Head of caudate nucleus (tissue), 42 donors: ENCODE measurements at places on chromosomes 3 and 15.
A peak's percentile ranks its signal among the peaks of the same experiment; 100 is the strongest.

DNA sequence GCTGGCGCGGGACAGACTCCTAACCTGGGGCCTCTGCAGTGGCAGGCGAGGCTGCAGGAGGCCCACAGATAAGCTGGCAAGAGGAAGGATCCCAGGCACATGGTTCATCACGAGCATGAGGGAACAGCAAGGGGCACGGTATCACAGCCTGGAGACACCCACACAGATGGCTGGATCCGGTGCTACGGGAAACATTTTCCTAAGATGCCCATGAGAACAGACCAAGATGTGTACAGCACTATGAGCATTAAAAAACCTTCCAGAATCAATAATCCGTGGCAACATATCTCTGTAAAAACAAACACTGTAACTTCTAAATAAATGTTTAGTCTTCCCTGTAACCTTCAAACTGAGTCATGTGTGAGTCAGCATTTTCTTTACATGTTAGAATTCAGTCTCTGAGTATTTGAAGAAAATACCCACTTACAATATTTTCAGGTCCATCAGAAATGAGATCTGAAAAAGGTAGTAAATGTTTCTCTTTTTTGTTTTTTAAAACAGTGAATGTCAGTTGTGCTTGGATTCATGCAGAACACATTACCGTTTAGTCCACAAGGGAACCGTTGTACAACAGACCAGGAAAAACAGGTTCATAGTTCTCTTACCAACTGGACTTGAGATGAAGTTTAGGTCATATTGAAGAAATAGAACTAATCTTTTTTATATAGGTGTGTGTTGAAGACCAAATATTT is 75.9 kb downstream of the BOC start:
- DNase-seq = no peak

GRCh38 chr3:48650723-48651122 is 12.0 kb downstream of the CELSR3 start:
- DNase-seq = no peak

DNA sequence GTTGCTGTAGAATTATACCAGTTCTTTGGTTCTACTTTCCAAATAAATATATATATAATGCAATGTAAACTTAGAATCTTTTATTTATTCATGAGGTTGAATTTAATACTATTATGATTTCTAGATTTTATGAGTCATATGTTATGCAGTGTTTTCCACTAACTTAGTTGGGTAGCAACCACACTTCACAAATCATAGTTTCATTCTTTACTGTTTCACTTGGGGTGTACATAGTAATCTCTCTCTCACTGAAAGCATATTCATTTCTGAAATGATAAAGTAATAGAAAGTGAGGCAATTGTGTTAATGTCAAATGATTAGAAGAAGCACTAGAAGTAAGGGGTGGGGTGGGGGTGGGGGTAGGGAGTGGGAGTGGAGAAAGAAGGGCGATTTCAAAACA is 52.6 kb downstream of the IQCH start:
- DNase-seq = no peak

DNA sequence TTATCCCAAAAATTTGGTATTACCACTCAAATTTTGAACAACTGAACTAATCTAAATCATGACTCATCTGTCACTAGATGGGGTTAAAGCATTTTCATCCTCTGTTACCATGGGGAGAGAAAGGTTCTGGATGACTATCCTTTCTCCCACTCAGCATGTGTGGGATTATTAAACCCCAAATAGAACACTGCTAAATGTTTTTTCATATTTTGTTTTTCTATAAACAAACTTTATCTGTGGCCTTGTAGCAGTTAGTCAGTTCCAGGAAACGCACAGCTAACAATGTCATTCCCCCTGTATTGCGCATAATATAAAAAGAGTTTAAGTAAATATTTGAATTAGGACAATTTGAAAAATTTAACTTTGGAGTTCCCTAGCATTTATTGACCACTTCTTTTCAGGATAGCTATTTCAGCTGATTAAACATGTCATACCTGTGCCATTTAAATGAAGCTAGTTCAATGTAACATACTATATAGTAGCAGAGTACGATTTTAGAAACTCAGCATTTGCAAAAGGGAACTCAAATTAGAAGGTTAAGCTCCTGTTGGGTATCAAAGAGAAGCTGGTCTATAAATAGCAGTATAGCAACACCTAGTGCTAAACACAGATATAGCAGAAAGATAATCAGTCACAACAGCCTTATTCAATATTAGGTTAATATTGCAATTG is 9.2 kb upstream of the TMEM212 start:
- no peak for DNase-seq

- DNase-seq = no peak
Measured at GRCh38 chr3:69235882-69236281, 113.5 kb upstream of the LMOD3 start.

DNA sequence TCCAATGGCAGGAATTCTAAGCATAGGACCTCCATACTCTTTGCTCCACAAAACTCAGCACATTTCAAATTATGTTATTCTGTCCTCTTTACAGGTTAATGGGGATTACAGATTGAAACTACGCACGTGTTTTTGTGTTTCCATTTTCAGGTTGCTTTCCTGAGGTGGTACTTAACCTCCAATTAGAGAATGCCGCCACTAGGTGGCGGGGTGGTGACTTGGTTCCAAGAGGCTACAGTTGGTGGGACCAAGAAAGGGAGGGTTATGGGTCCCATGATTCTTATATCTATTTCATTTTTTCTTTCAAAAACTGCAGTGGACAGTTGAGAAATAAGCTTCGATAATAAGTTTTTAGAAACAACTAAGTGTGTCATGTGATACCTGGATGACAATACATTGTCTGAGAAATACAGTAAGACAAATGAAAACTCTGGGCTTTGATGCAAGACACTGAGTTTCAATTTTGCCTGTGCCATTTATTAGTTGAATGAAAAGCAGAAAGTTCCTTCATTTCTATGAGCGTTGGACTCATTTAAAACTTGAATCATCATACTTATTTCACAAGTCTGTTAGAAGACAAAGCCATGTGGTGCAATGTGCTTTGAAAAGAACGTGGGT is 539.0 kb downstream of the FGF12 start:
- peak; percentile 56 for DNase-seq

GRCh38 chr3:138945709-138946662 is 951 bp downstream of the FOXL2 start:
- no peak for DNase-seq

GRCh38 chr3:2099028-2099671 is 484 bp downstream of the CNTN4 start:
- peak; percentile 15 for DNase-seq

DNA sequence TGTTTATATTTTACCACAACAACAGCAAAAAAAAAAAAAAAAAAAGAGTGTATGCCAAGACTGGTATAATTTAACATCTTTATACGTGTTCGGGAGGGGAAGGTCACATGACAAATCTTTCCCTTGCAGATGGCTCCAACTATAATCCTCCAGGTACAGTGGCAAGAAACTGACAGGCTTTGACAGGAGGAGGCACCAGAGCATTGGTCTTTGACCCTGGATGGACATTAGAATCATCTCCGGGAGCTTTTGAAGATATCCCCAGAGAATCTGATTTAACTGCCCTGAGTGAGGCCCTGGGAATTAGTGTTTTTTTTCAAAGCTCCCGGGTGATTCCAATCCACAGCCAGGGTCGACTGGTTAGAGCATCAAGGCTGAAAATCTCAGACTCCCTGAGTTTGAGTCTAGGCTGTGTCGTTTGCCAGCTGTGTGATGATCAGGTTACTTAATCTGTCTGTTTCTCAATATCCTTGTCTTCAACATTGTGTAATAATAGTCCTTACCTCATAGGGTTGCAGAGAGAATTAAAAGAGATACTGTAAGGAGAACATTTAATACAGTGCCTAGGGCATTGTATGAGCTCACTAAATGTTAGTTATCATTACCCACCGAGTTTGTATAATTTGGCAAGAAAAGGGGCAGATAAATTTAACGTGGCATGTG is 8.9 kb upstream of the SEMA5B start:
- no peak for DNase-seq

GRCh38 chr15:80876348-80876674 is 97.1 kb downstream of the CEMIP start:
- DNase-seq = no peak

DNA sequence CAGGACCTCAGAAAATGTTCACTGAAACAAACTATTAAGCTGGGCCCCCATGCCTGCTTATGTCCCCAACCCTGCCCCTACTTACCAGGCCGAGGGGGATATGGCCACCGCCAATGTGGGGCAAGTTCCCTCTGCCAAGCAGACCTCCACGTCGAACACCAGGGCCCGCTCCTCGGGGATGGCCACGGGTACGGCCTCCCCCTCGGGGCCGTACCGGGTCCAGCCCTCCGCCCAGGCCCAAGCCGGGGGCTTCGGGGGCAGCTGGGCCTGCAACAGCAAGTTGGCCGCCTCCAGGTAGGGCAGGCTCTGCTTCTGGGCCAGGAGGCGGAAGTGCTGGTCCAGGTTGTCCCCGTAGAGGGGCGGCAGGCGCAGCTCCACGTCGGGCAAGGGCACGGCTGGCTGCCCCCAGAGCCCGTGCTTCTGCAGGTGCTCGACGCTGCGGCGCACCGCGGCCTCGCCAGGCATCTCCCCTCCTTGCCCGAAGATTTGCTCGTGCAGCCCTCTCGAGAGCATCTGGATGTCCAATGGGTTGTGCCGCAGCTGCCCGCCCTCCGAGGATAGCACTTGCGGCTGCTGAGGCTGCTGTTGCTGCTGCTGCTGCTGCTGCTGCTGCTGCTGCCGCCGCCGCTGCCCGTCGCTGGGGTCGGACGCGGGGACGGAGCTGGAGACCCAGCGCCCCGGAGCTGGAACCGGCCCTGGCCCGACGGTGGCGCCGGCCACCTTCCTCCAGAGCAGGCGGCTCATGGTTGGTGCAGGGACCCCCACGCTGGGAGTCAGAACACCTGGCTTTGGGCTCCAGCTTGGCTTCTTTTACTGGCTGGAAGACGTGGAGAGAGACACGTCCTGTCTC is 1.4 kb downstream of the POLG start:
- no peak for DNase-seq

- no peak for DNase-seq
Measured at GRCh38 chr15:77578641-77579372, 53.9 kb downstream of the LINGO1 start.

DNA sequence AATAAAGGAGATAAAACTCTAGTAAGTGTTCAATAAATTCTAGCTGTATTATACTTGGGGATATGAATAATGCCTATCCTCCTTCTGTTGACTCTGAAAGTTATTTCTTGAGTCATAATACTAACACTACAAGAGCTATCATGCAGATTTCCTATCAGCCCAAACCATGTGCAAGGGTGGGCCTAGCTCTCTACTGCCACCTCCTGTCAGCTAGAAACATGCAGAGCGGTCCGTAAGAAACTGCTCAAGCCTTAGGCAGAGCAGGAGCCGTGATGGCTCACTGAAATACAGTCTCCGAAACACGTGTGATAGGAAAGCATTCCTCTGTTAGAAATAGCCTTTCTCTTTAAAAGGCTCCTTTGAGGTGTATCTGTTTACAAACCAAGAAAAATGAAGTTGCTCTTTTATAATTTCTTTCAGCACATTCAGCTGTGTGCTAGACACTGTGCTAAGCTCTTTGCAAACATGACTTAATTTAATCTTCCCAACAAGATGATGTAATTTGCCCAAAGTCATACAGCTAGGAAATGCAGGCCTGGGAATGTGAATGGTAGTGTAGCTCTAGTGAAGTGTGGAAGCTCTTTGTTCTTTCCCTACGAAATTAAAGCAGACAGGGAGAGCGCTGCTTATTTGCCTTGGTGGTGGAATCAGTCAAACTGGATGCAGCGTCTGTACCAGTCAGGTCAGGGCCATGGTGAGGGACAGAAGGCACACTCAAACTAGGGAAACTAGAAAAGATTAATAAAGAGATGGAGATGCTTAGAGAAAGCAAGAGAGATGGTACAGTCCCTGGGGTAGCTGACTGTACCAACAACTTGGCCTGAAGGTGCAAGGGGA is 43.1 kb downstream of the MTHFS start:
- peak; percentile 50 for DNase-seq

- DNase-seq = no peak
Measured at GRCh38 chr15:59116141-59116540, 11.2 kb downstream of the CCNB2 start.

DNA sequence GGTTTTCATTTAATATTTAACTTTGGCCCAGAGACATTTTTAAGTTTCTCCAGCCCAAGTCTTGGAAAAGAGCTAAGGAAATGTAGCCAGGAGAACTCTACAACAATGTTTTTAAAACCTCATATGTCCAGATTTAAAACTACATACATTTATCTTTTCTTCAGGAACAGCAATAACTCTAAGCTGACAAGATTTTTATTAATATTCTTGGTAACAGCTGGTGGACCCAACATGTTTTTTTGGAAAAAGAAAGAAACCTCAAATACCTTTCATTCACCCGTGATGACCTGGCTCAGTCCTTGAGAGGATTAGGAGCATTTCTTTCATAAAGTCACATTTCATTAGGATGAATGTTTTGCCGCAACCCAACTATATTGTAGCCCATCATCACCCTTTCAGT is 50.4 kb upstream of the CMSS1 start:
- no peak for DNase-seq

- no peak for DNase-seq
Measured at GRCh38 chr3:85148036-85148435, 189.2 kb downstream of the CADM2 start.

- no peak for DNase-seq
Measured at GRCh38 chr3:150727653-150728502, 24.2 kb upstream of the ERICH6 start.

GRCh38 chr15:78715930-78716329 is 74.9 kb upstream of the CHRNB4 start:
- peak; percentile 51 for DNase-seq

- no peak for DNase-seq
Measured at GRCh38 chr3:72279631-72280041, 494.7 kb upstream of the PROK2 start.

DNA sequence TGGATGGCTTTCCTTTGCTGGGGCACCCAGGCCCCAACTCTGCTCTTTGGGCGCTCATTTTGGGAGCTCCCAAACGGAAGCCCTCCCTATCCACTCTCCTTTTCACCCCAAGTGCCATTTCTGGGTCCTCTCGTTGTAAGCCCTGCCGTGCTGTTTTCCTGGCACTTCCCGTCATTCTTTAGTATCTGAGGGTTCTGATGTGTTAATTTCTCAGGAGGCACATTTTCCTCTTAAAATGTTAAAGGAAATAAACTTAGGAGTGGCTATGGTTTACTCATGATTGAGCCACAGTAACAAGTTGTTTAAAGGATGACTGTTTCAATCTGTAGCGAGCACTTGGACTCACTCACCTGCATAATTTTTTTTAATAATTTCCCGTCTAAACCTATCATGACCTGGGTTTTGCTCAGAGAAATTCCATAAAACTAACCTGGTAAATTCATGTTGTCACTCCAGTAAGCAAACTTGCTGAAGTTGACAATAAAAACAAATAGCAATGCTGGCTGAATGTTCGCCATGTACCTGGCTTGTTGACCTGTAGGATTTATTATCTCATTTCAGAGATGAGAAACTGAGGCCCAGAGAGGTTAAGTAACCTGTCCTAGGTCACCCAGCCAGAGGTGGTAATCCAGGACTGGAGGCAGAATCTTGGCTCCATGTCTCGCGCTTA is 10.6 kb downstream of the ALDH1A3 start:
- no peak for DNase-seq
